ENCODE measurements at places on chromosomes 3 and 15. TPM values are rescaled to one million over a fixed set of nuclear protein-coding genes. Genes with fewer than 3 reads are reported as not detected.

GRCh38 chr3:142723665-142723967 is 218 bp upstream of the TRPC1 start:
- no peaks in the 10 kb centered on the region for H3K4me1 ChIP-seq
- DNase-seq = peak; percentile 35
- H3K4me3 ChIP-seq = peak overlapping the region; percentile 41
- H3K36me3 ChIP-seq = no peaks in the 10 kb centered on the region

- H3K27ac ChIP-seq = no peak overlapping the region
- no peak overlapping the region for H3K4me3 ChIP-seq
Observed at GRCh38 chr15:63180746-63181145, 8.7 kb upstream of the RAB8B start.

The UQCC5 gene
- total RNA-seq = 27.0 TPM

The FHIT gene
- 10.3 TPM for total RNA-seq

The FURIN gene
- 39.9 TPM for total RNA-seq
